ENCODE measurements at places on chromosomes 5 and 9.

- DNase-seq = no peak
These were observed 180.0 kb upstream of the PTGER4 start for GRCh38 chr5:40499518-40500273.

GRCh38 chr5:170168797-170169196, 63.1 kb downstream of the FOXI1 start:
- no peak for DNase-seq

- DNase-seq = no peak
These were observed 13.3 kb downstream of the CNOT8 start for GRCh38 chr5:154871734-154872133.

DNA sequence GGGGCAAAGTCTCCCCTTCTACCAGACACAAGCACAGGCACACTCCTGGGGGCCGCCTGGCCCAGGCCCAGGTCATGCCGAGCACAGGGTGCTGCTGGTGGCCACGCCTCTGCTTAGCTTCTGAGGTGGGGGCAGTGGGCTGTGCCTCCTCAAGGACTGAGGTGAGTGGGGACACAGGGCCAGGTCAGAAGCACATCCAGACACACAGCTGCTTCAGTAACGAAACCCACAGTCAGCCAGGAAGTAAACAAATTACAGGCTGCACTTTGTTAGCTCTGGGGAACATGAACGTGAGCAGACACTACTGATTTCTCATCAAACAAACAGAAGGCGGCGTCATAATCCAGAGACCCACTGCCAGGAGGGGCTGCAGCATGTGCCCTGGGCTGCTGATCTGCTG, 192.4 kb downstream of the HSPA4 start:
- no peak for DNase-seq

- DNase-seq = no peak
These were observed 262.8 kb downstream of the FAM114A2 start for GRCh38 chr5:153775923-153776322.
